ENCODE measurements at places on chromosomes 12 and 14.

DNA sequence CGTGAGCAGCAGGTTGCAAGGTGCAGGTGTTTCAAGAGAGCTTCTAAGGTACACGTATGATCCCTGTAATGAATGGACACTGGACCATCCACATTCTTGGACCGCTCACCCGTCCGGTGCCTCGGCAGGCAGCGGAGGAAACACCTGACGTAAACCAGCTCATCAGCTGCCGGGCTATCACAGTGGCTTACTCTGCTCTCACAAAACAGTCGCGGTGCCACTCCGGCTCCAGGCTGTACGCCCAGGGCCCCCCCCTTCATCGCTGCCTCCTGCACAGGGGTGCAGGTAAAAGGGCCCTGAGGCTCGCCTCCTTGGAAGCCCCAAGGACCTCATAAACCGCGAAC lies 436 bp downstream of the VPS33A start:
- peaks cover 11% of the 10 kb centered on the region for H3K36me3 ChIP-seq
- H3K4me1 ChIP-seq = peaks cover 8% of the 10 kb centered on the region
- H3K27ac ChIP-seq = peak overlapping the region; percentile 82
- H3K4me3 ChIP-seq = peak overlapping the region; percentile 85
- peak; percentile 28 for DNase-seq
- H3K27me3 ChIP-seq = no peaks in the 10 kb centered on the region

DNA sequence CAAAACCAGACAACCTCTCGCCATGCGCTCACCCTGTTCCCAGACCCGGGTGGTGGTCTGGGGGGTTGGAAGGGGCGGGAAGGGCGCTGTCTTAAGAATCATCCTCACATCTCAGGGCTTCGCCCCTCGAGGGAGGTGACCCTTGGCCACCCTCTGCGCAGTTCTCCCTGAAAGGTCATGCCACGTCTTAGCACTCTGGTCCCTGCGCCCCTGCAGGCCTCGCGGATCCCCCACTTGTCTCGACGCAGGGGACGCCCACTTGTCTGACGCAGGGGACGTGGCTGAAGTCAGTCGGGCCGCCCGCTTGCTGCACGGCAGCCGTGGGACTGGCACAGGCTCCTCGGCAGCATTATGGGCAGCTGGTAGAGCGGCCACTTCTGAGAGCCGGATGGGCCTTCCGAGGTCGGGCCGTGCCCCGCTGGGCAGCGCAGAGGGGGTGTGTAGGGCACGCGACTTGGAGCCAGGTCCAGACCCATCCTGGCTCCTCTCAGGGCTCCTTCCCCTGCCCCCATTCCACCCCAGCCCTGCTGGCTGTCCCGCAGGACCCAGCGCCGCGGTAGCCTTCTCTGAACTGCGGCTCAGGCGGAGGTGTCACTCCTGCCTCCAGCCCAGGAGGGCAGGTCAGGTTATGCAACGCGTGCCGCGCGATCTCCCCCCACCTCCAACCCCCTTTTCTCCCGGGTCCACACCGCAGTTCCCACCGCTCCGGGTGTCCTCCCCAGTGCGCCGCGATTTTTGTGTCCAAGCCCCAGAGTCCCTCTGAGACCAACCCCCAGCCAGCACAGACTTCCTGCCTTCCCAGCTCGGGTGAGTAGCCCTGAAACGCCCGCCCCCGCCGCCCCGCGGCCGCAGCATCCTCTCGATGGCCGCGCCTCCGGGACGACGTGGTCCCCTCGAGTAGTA lies 40.9 kb upstream of the CAPRIN2 start:
- peak overlapping the region; percentile 99 for H3K27ac ChIP-seq
- no peaks in the 10 kb centered on the region for H3K27me3 ChIP-seq
- peaks cover 36% of the 10 kb centered on the region for H3K4me1 ChIP-seq
- peaks cover 17% of the 10 kb centered on the region for H3K36me3 ChIP-seq

DNA sequence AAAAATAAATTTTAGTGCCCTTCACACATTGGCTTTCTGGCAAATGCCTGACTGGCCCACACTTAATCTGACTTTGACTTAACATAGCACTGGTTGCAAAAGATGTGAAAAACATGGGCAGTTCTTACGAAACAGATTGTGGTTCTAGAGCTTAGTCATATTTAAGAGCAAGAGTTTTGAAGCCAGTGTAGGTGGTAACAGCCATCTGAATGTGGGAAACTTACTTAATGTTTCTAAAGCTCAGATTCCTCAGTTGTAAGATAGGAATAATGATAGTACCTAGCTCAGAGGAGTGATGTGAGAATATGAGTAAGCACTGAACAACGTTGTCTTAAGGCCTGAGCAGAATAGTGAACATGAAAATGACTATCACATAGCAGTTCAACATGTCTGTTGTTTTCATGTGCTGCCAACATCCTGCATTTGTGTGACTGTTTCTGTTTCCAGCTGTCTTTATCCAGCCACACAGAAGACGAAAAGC lies 262.7 kb downstream of the SYT1 start:
- H3K4me3 ChIP-seq = no peak overlapping the region
- peak; percentile 100 for DNase-seq
- H3K27ac ChIP-seq = peak overlapping the region; percentile 22
- H3K27me3 ChIP-seq = no peaks in the 10 kb centered on the region

DNA sequence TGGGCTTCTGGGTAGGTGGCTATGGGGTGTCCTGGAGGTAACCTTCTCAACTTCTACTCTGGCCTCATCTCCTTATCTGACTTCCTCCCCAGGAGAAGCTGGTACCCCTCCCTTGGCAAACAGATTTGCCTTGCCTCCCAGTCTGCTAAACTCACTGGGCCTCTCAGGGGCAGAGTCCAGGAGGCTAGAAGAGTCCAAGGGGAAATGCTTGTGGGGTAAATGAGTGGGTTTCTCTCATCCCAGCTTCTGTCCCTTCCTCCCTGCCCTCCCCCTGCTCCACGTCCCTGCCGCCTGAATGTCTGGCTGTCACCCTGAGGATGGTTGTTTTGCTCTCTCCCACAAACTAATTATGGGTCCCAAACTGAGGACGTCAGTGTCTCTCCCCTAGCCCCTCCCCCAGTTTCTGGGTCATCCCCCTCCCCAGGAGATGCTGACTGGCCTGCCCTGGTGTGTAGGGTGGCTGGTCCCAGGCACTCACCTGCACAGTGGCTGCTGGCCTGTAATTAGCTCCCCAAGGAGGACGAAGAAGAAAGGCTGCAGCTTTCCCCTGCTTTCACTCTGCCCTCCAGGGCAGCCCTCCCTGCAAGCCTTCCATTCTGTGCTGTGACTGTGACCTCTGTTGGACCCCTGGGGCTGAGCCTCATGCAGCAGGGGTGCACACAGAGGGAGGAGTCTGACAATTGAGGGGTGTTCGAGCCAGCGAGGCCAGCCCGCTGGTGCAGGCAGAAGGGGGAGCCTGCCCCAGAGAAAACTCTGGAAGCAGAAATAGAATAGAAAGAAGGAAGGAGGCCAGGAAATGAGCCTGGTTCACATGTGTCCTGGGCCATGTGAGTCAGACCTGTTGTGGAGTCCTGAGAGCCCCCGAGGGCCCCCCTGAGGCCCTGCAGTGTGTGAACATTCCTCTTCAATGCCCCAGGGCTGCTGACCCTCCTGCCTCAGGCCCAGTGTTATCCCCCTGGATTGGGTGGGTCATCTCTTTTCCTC lies at the start of gene LRP1-AS:
Gene LRP1-AS, minus strand, starts transcription at position 659 of the 984 bp plus-strand sequence.
- no peaks in the 10 kb centered on the region for H3K27me3 ChIP-seq
- DNase-seq = no peak
- peaks cover 42% of the 10 kb centered on the region for H3K4me1 ChIP-seq
- H3K27ac ChIP-seq = peak within 1 kb of the TSS; percentile 61

DNA sequence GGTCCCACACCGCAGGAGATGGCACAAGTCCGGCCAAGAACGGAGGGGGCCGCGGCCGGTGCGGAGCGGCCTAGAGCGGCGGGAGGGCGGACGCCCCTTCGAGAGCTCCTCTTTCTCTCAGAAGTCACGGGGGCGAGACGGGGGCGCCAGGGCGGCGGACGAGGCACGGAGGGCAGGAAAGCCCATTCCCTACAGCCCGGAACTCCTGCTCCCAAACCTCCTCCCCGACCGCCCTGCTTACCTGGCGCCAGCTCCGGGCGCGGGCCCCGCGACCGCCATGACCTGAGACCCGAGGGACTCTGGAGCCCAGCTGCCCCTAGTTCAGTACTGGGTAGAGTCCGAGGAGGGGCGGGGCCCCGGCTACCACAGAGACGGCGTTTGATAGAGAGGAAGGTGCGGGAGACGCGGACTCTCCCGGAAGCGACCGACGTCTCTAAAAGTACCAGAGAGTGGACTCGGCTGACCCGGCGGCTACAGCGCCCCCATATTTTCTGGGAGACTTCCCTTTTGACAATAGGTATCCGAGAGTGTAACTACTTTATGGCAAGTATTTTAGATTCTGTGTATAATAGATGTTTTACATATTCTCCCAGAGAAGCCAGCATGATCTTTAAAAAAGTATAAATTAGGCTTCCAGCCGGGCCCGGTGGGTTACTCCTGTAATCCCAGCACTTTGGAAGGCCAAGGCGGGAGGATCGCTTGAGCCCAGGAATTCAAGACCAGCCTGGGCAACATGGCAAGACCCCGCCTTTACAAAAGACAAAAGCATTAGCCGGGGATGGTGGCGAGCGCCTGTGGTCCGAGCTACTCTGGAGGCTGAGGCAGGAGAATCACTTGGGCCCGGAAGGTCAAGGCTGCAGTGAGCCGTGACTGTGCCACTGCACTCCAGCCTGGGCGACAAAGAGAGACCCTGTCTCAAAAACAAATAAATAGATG lies at the start of gene ABCD4:
Gene ABCD4, minus strand, starts transcription at position 301 of the 936 bp plus-strand sequence. Its CDS starts 22 bp downstream, at position 279.
- peak; percentile 79 for DNase-seq
- H3K27ac ChIP-seq = peak within 1 kb of the TSS; percentile 46
- H3K4me1 ChIP-seq = peaks cover 17% of the 10 kb centered on the region
- peak within 1 kb of the TSS; percentile 79 for H3K4me3 ChIP-seq
